ENCODE measurements at places on chromosomes 7 and 10.

DNA sequence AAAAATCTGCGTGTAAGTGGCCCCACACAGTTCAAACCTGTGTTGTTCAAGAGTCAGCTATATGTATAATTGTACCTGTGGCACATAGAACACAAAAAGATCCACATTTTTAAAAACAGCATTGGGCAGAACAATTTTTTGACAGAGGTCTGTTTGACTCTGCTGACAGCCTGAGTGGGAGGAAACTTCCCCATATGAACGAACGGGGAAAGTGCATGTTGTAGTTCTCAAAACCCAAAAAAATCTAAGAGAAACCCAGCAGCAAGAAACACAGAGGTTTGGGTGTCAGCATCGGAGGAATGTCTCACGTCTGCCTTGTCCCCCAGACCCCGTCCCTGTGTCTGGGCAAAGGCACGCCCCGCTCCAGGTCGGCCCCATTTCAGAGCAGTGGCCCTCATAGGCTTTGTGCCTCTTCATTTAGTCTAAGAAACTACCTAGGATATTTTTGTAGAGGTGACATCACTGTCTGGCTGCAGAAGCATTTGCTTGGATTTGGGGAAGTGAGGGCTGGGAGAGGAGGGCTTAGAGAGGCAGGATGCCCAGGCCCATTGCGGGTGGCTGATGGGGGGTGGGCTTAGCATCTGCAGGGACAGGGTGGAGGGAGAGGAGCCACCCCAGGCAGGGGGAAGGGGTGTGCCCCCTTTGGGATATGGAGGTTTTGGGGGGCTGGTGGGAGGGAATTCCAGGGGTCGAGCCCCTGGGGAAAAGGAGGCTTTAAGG, 11.0 kb downstream of the CUX1 start:
- no peak for DNase-seq

GRCh38 chr10:92891885-92892690, 43.8 kb downstream of the EXOC6 start:
- DNase-seq: no peak

GRCh38 chr10:32454148-32454547, 8.2 kb downstream of the CCDC7 start:
- DNase-seq: no peak

DNA sequence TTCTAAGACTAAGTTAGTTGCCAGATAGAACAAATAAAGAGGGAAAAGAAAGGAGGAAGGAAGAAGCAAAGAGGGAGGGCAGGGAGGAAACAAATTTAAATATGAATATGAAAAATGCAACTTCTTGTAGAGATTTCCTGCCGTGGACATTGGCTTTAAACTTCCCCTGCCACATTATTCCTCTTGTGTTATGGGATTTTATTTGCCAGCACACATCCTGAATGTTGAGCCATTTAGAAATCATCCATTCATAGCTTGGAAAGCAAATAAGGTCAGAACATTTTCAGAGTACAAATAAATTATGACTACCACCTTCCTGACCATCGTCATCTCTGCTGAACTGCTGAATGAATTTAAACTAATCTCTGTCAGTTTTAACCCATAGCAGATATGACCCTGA, 911.9 kb upstream of the LRRN3 start:
- DNase-seq: no peak

- DNase-seq: no peak
Measured at GRCh38 chr10:29209830-29210229, 79.0 kb upstream of the LYZL1 start.

DNA sequence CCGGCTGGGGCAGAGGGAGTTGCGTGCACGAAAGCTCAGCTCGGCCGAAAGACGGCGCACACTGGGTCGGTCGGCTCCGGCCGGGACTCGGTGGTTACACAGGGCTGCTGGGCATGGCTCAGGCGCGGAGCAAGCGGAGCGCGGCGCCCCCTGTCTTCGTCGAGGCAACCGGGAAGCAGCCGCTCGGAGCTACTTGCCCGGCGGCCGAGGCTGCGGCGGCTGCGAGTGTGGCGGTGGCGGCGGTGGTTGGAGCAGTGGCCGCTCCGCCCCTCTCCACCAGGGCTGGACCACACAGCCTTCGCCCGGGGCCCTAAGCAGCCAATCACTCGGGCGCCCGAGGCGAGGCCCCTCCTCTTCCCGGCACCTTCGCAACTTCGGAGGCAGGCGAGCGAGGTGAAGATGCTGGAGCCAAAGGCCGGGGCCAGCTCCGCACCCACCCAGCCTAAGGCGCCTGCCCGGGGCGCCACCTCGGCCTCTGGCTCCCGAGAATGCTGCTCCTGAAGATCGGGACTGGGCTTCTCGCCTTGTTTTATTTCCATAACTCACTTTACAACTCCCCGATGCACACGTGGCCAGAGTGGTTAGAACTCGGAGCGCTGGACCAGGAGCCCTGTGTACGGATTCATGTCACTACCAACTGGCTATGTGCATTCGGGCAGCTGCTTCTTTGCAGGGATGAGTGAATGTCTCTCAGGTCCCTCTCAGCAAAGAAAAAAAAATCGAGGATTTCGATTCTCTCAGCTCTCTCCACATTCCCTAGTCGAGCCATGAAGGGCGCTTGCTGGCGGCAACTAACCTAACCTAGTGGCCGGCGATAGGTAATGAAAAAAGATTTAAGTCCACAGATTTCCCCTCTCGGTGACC, at the start of gene TLL2:
Gene TLL2 (minus strand): TSS at position 229 of the 864 bp plus-strand sequence. CDS start 241 bp downstream, outside the sequence.
- peak; percentile 66 for DNase-seq

- DNase-seq: no peak
Measured at GRCh38 chr7:128781126-128781525, 5.5 kb upstream of the OPN1SW start.

- no peak for DNase-seq
Measured at GRCh38 chr10:24128066-24128730, 80.7 kb upstream of the KIAA1217 start.

DNA sequence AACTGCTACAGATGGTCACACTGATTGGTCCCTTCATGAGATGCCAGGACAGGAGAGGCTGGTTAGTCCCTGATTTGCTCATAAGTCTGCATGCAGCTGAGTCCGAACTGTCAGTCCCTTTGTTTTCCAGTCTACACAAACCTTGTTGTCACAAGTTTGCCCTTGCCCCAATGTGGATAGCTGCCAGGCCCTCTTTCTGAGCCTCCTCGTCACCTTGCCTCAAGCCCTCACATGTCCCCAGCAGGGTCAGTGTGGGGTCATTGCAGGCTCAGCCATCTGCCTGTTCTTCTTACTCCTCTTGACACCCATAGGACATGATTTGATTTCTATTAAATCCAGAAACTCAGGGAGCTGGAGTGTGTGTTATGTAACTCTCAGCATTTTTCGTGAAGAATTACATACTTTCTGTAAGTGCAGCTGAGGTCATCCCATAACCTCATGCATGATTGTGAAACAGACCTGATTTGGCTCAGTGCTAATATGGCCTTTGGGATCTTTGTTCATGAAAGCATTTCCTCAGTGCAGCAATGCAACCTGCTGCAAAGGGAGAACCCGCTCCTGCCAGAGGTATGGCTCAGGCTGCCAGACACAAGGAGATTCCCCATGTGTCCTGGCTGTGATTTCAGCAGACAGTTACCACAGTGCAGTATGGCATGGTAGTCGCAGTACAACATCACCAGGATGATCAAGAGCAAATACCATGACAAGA, 70.0 kb upstream of the ZMIZ2 start:
- DNase-seq: no peak

- no peak for DNase-seq
Measured at GRCh38 chr10:119728172-119728800, 2.4 kb downstream of the INPP5F start.

DNA sequence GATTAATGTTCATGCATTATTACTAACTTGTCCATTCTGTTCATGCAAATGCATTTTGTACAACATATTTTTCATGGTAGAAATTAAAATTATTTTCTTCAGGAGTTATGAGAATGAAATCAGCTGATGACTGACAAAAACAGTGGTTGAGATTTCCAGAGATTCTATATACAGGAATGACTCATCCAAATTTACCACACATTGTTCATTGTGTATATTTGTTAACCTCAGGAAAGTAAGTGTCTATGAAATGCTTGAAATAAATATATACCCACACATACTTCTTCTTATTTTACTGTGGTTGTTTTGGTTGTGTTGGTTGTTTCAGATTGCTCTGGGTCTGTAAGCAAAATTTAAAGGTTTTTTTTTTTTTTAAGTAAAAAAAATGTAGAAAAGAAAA, 108.1 kb upstream of the SP8 start:
- no peak for DNase-seq

DNA sequence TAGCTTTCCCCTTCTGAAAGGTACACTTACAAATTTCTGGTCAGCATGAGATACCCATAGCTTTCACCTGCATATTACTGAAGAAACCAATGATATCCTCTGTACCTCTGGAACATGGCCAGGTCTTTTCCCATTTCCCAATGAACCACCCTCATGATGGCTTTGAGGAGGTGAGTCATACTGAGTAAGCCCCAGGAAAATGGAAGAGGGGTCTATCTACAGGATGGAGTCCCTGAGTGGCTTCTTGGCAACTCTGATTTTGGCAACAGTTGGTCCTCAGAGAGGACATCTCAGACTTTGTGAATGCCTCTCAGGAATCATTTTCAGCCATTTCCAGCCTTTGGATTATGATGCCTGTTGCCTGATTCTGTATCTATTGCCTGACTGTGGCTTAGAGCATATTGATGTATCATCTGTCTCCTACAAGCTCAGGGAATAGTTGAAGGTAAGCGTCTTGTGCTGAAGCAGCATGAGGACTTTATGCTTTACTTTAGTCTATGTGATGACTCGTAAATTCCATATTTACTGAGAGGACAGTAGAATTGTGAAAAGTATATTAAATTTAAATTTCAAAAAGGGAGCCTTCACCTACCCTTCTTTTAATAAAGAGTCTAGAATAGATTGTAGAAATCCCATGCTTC, 84.7 kb upstream of the DKK1 start:
- DNase-seq: no peak

DNA sequence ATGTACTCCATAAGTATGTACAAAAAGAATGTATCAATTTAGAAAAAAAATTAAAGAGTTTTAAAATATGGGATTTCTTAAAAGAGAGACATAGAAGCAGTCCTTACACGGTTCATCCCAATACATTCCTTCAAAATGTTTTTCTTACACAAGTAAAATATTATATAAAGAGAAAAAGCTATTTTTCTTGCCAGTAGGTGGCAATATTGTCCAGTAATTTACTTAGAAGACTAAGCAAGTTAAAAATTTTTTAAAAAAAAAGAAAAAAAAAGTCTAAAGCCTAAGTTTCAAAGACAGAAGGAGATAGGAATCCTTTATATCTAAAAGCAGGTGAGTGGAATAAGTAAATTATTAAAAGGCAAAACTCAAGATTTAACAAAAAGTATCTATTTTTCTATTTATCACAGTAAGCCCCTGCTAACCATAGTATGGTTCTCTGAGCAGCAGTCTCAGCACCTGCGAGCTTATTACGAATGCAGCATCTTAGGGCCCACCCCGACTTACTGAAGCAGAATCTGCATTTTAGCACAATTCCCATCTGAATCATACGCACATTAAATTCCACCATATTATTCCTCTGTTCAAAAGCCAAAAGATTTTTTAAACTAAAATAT, 240.6 kb downstream of the DGKI start:
- DNase-seq: no peak

DNA sequence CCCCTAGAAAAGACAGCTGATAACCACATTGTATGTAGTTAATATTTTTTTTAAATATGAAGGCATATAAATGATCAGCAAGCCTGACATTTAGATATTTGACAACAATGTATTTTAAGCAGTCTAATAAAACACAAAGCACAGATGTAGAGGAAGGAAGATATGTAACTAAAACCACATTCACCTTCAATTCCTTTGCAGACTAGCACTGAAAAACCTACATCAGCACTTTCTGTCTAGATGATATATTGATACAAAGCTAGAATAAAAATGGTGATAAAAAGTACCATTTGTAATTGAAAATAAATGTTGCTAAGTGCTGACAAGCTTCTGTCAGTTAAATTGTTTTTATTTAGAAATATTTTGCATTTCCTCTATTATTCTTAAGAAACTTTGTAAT, 153.6 kb downstream of the IMMP2L start:
- DNase-seq: no peak

DNA sequence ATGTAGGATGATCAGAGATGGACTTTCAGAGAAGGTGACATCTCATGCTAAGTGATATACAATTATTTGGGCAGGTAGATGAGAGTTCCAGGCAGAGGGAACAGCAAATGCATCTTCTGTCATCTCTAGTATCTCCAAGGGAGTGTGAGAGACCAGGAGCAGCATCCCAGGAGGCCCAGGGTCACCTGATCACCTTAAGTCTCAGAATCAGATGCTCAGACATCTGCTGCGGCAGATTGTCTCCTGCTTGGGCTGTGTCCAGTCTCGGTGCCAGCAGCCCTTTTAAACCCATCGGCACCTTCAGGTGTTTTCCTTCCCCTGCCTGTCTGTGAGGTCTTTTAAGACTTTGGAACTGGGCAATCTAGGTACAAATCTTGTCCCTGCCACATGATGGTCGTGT, 690.6 kb downstream of the LRMDA start:
- DNase-seq: no peak

- DNase-seq: no peak
Measured at GRCh38 chr7:148545932-148546331, 44.6 kb upstream of the C7orf33 start.

DNA sequence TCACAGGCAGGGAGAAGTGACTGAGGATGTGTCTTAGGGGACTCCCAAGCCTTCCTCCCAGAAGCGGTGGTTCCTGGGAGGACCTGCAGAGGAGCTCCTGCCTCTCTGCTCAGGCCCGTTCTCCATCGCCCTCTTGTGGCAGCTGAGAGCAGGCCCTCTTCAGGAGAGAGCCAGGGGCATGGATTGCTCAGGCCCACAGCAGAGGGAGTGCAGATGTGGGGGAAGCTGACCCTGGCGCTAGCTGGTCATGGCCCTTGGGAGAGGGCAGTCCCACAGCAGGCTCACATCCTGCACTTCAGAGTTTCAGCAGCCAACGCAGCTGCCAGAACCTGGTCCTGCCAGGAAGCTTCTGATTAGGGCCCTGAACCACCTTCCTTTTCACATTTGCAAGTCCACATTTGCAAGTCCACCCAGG, 94.8 kb upstream of the TARP start:
- peak; percentile 83 for DNase-seq

DNA sequence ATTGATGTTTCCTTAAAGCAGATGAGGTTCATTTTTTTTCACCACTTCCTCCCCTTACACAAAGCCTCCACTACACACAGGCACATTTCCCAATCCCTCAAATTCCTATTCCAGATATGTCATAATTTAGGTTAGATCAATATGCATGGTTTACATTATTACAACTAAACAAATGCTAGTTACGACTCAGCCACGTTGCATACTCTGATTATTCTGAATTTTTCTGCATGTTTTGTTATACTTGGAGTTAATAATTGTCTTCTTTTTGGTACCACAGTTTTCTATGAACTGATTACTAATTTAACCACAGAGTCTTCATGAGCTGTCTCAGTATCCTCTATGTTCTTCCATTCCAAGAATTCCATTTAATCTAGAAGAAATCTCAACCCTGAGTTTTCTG, 4.4 kb upstream of the BICC1 start:
- DNase-seq: no peak

GRCh38 chr7:108026647-108027046, 23.7 kb upstream of the LAMB1 start:
- DNase-seq: no peak

GRCh38 chr7:96739609-96740008, 30.0 kb upstream of the SEM1 start:
- no peak for DNase-seq
